ENCODE measurements at places on chromosomes 7 and 10.

- no peak for DNase-seq
Measured at GRCh38 chr7:114419441-114420272, 5.0 kb downstream of the FOXP2 start.

GRCh38 chr10:78779339-78779955, 289.3 kb upstream of the ZMIZ1 start:
- DNase-seq: no peak

GRCh38 chr10:28631896-28632583, 45.3 kb upstream of the BAMBI start:
- DNase-seq: no peak

DNA sequence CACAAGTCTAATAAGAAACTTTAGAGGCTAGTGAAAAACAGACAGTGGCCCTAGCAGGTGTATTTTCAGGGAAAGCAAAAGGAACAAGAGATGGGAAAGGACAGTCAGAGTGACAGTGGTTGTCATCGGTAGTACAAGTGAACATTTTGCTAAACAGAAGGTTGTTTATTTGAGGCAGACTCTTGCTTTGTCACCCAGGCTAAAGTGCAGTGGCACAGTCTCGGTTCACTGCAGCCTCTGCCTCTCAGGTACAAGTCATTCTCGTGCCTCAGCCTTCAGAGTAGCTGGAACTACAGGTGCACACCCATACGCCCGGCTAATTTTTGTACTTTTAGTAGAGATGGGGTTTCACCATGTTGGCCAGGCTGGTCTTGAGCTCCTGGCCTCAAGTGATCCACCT, 195.8 kb downstream of the RELN start:
- DNase-seq: no peak
